ENCODE measurements at places on chromosomes 16 and 17. TPM values are rescaled to one million over a fixed set of nuclear protein-coding genes. Genes with fewer than 3 reads are reported as not detected.
A peak's percentile ranks its signal among the peaks of the same experiment; 100 is the strongest.

AANAT gene
- not detected for total RNA-seq

DNA sequence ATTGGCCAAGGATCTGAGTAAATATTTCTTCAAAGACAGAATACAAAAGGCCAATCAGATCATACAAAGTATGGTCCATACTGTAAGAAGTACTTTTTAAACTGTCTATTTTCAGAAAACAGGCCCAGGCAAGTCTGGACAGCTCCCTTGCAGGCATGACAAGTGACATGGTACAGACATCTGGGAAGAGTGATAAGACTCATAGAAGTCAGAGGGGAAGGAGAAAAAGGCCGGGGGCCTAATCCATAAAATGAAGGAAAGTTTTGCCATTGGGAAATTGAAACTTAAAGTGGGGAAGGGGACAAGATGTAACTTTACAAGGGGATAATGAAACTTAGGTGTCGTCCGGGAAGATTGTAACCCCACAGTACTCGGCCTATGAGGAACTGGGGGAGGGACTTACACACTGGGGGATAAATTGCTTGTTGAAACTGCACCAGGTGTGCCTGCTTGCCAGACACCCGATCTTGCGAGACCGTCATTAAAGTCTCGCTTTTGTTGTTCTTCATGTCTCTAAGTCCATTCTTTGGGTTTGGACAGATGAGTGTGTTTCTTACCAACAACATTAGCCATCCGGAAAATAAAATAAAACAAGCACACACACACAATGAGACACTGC is 684.0 kb downstream of the CDH11 start:
- no peaks in the 10 kb centered on the region for H3K36me3 ChIP-seq
- no peaks in the 10 kb centered on the region for H3K27me3 ChIP-seq
- DNase-seq: no peak
- no peak overlapping the region for H3K4me3 ChIP-seq
- H3K27ac ChIP-seq: no peak overlapping the region

GRCh38 chr17:78381601-78382232 is 3.3 kb downstream of the PGS1 start:
- peaks cover 7% of the 10 kb centered on the region for H3K36me3 ChIP-seq
- no peak for DNase-seq
- peaks cover 26% of the 10 kb centered on the region for H3K4me1 ChIP-seq
- no peaks in the 10 kb centered on the region for H3K27me3 ChIP-seq
- H3K4me3 ChIP-seq: peak overlapping the region; percentile 40

DNA sequence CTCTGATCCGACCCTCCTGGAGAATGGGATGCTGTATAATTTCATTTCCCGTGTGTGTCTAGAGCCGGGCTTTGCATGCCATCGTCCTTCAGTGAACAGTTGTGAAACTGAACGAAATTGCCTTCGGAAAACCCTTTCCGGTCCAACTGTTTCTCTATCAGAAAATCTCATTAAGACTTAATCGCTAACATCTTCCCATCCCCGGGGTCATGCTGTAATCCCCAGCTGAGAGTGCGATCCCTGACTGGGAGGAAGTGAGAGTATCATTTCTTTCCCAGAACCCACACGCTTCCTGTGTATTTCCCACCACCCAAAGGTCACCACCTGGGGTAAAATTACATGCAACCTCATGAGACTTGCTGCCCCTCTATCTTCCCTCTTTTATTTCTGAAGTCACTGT is 75.6 kb upstream of the RBFOX1 start:
- peaks cover 44% of the 10 kb centered on the region for H3K27me3 ChIP-seq
- H3K36me3 ChIP-seq: no peaks in the 10 kb centered on the region
- H3K27ac ChIP-seq: no peak overlapping the region
- no peak for DNase-seq
- no peak overlapping the region for H3K4me3 ChIP-seq

GRCh38 chr17:42677921-42678781 is 1.4 kb upstream of the PLEKHH3 start:
- H3K27me3 ChIP-seq: peaks cover 36% of the 10 kb centered on the region
- no peaks in the 10 kb centered on the region for H3K36me3 ChIP-seq
- peaks cover 16% of the 10 kb centered on the region for H3K4me1 ChIP-seq
- peak; percentile 71 for DNase-seq
- H3K27ac ChIP-seq: peak overlapping the region; percentile 96

DNA sequence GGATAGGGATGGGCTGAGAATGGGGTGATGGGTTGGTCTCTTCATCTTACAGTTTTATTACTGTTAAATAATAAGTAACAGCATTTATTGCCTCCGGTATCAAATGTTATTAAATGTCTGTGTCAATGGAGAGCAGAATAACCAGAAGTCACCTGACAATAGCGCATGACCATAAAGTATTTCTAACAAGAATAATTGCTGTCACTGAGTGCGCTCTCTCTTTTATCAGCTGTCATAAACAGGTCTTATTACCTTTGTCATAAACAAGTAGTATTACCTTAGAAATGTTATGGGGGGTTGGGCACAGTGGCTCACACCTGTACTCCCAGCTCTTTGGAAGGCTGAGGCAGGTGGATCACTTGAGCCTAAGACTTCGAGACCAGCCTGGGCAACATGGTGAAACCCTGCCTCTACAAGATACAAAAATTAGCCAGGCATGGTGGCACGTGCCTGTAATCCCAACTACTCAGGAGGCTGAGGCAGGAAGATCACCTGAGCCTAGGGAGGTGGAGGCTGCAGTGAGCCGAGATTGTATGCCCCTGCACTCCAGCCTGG is 120.6 kb downstream of the MAP2K6 start:
- H3K4me1 ChIP-seq: no peaks in the 10 kb centered on the region
- peaks cover 36% of the 10 kb centered on the region for H3K36me3 ChIP-seq
- H3K4me3 ChIP-seq: no peak overlapping the region
- H3K27me3 ChIP-seq: no peaks in the 10 kb centered on the region
- H3K27ac ChIP-seq: peak overlapping the region; percentile 11

- DNase-seq: no peak
- no peak overlapping the region for H3K4me3 ChIP-seq
Measured at GRCh38 chr17:47967607-47968252, 3.2 kb upstream of the CDK5RAP3 start.

GRCh38 chr16:68719993-68720489 is 17.1 kb upstream of the CDH1 start:
- H3K36me3 ChIP-seq: no peaks in the 10 kb centered on the region
- H3K27me3 ChIP-seq: no peaks in the 10 kb centered on the region
- DNase-seq: no peak
- H3K4me3 ChIP-seq: no peak overlapping the region

DNA sequence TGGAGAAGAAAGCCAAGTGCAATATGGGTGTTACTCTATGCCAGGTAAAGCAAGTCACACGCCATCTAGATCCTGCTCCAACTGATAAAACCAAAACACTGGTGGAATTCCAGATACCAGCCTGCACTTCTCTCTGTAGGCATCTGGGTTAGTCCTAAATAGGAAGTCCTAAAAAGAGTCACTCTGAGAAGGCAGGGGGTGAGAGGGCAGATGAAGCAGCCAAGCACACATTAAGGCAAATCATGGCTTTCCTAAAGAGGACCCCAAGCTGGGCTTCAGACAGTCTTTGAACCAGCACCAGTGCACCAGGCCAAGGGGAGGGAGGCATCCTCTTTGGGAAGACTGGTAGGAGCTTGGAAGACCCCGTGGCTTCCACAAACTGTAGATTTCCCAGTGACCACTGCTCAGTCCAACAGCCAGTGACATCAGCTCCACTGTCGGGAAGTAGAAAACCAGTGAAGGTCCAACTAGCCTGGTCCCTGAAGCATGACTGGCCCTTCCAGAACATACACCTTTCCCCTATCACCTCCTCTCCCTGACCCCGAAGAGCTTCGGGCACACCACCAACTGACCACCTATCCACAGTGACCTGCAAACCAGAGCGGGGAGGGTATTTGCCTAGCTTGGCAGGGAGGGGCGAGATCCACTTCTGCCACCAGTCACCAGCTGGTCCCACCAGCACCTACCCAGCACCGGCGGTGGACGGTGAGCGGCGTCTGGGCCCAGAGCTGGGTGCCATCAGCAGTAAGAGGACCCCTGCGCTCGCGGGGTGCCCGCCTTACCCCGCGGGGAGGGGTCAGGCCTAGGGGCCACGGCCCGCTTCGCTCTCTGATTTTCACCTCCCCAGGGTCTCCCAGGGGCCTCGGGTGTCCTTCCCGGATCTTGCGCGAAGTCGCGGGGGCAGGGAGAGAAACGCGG is 1.0 kb downstream of the LITAF start:
- no peak for DNase-seq
- H3K27me3 ChIP-seq: peaks cover 5% of the 10 kb centered on the region
- H3K36me3 ChIP-seq: no peaks in the 10 kb centered on the region
- peak overlapping the region; percentile 90 for H3K27ac ChIP-seq

ASGR2 gene
- 3.0 TPM for total RNA-seq

GRCh38 chr16:74862743-74863244 is 88.2 kb upstream of the FA2H start:
- no peak overlapping the region for H3K27ac ChIP-seq
- no peaks in the 10 kb centered on the region for H3K36me3 ChIP-seq
- H3K4me1 ChIP-seq: peaks cover 3% of the 10 kb centered on the region
- no peaks in the 10 kb centered on the region for H3K27me3 ChIP-seq

C1QL1 gene
- 37.0 TPM for total RNA-seq

- no peaks in the 10 kb centered on the region for H3K4me1 ChIP-seq
- peaks cover 30% of the 10 kb centered on the region for H3K36me3 ChIP-seq
- no peaks in the 10 kb centered on the region for H3K27me3 ChIP-seq
Measured at GRCh38 chr16:203246-203645, 23.0 kb downstream of the HBQ1 start.

DNA sequence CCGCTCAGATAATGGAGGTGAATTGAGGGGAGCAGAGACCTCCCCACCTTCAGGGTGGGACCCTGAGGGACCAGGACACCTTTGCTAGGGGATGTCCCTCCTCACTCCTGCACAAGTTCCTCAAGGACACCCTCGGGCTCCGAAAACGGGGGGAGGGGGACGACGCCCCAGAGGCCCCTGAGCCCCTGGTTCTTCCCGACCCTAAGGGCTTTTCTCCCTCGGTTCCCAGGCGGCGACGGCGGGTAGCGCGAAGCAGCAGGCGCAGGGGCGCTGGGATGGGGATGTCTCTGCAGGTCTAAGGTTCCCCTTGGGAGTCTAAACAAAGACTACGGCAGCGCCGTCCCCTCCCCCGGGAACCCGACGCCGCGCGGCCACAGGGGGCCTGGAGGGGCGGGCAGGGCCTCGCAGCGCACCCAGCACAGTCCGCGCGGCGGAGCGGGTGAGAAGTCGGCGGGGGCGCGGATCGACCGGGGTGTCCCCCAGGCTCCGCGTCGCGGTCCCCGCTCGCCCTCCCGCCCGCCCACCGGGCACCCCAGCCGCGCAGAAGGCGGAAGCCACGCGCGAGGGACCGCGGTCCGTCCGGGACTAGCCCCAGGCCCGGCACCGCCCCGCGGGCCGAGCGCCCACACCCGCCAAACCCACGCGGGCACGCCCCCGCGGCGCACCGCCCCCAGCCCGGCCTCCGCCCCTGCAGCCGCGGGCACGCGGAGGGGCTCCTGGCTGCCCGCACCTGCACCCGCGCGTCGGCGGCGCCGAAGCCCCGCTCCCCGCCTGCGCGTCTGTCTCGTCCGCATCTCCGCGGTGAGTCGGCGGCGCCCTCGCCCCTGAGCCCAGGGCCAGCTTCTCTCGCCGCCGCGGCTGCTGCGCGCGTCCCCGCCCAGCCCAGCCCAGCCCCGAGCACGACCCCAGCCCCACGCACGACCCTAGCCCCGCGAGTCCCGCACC is 36.7 kb upstream of the NDRG4 start:
- H3K27ac ChIP-seq: no peak overlapping the region
- H3K36me3 ChIP-seq: no peaks in the 10 kb centered on the region
- peak overlapping the region; percentile 61 for H3K4me3 ChIP-seq

GRCh38 chr16:87098361-87098760 is 218.8 kb downstream of the C16orf95 start:
- H3K4me1 ChIP-seq: peaks cover 14% of the 10 kb centered on the region
- no peak for DNase-seq
- H3K27me3 ChIP-seq: peaks cover 30% of the 10 kb centered on the region
- no peak overlapping the region for H3K4me3 ChIP-seq
- H3K27ac ChIP-seq: no peak overlapping the region
- no peaks in the 10 kb centered on the region for H3K36me3 ChIP-seq

DNA sequence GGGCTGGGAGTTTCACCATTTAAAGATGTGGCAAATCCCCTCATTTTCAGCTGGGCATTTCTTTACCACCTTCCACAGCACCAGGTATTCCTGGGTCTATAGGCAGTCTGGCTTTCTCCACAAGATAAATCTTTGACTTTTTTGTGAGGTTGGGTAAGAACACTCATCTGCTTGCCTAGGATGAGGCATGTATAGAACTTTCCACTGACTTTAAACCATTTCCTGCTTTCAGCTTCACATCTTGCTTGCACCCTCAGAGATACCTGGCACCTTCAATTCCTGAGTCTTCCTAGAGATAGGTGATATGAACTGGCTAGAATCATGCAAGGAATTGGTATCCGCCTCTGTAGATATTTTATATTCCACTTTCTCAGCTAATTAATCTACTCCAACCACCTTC is 27.9 kb downstream of the SMURF2 start:
- no peak overlapping the region for H3K4me3 ChIP-seq
- DNase-seq: no peak
- H3K27me3 ChIP-seq: no peaks in the 10 kb centered on the region
- H3K27ac ChIP-seq: peak overlapping the region; percentile 7

DNA sequence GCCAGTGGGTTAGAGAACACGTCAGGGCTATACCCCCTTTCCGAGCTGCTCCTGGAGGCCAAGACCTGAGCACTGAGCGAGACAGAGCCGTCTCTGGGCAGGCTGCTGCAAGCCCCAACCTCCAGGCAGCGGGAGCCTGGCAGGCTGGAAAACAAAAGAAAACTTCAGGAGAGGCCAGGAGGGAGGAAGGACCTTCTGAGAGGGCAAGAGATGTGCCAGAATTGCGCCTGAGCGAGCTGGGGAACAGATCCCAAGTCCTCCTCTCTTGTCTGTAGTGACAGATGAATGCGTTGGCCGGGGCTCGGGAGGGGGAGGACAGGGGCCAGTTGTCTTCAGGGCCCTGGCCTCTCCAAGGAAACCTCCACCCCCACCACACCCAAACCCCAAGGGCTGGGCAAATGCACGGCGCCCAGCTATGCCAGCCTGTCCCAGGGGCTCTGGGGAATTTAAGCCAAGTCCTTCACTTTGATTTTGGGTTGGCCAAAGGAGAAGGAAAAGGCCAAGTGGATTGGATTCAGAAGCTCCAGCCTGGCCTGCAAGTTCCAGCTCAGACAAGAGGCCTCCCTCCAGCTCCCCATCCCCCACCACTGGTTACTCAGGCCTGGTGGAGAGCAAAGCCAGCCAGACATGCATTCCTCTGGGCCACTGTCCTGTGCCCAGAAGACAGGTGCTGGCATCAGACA is 18.1 kb downstream of the SDK2 start:
- H3K27ac ChIP-seq: no peak overlapping the region
- H3K4me3 ChIP-seq: no peak overlapping the region
- H3K36me3 ChIP-seq: no peaks in the 10 kb centered on the region
- peaks cover 7% of the 10 kb centered on the region for H3K4me1 ChIP-seq

CTF1 gene
- total RNA-seq: 4.5 TPM

- no peak for DNase-seq
- H3K4me1 ChIP-seq: peaks cover 4% of the 10 kb centered on the region
- no peak overlapping the region for H3K27ac ChIP-seq
- H3K4me3 ChIP-seq: no peak overlapping the region
- H3K36me3 ChIP-seq: no peaks in the 10 kb centered on the region
Measured at GRCh38 chr16:58054289-58054688, 28.7 kb downstream of the MMP15 start.

DNA sequence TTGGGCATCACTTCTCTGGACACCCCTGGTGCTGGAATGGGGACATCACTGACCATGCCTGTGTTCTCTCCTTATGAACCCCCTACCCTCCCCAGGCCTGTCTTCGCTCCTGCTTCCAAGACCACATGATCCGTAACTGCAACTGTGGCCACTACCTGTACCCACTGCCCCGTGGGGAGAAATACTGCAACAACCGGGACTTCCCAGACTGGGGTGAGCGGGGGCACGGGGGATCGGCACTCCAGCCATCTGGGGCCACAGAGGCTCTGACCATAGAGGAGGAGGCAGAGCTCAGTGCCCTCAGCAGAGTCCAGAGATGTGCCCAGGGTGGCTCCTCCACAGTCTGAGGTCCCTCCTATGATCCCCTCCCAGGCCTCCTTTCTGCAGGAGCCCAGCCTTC is 73.5 kb downstream of the SCNN1B start:
- DNase-seq: no peak
- no peaks in the 10 kb centered on the region for H3K36me3 ChIP-seq

All from progenitor cell of endocrine pancreas (in vitro differentiated cells).